ENCODE measurements at places on chromosomes 12 and 14.
A peak's percentile ranks its signal among the peaks of the same experiment; 100 is the strongest.

- DNase-seq: no peak
Observed at GRCh38 chr12:100427078-100427477, 46.6 kb upstream of the NR1H4 start.

GRCh38 chr12:52266514-52266913 is 7.9 kb upstream of the KRT86 start:
- DNase-seq: no peak

- DNase-seq: no peak
Observed at GRCh38 chr12:46067094-46067493, 76.7 kb upstream of the SCAF11 start.

DNA sequence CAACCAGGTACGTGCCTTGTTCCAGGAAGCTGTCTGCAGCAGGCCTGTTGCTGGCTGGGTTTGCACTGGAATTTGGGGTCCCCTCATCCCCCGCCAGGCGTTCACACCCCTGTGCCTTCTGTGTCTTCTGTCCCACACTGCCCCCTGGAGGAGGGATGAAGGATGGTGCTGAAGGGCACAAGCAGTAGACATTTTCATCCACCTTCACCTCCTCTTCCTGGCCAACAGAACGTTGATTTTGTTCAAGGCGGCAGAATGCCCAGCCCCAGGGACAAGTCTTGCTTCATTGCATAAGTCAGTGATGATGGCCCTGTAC is 122.1 kb downstream of the CALM1 start:
- DNase-seq: no peak

DNA sequence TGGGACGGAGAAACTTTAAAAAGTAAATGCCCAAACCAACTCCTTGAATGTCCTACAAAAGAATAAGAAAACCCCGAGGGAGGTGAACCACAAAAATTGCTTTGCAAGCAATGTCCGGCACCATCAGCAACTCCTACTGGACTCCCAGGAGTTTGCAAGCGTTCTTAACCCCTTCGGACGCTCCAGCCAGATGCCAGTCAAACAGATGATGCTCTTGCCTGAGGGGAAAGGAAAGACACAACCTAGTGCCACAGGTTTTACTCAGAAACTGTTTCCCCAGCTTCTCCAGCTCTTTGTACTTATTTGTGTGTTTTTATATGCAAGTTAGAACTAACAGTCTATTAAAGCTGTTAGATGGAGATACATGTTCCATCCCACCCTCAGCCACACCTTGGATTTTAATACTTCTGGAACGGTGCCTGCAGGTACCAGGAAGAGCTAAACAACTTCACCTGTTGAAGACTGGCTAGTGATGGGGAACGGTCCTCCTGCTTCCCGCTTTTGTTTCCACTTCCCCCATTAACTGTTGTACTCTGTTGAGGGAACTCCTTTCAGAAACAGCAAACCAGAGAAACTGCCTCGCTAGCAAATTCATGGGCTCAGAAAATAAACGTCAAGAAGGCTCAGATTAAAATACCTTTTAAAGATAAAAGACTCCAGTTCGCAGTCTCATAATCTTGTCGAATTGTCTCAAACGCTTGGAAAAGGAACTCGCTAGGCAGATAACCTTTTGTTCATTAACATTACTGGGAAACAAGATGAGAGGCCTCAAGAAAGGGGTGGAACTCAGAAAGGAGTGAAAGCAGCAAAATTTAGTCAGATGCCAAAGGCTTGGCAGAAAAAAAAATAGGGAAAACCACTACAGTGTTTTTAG is 1.1 kb upstream of the FERMT2 start:
- no peak for DNase-seq

DNA sequence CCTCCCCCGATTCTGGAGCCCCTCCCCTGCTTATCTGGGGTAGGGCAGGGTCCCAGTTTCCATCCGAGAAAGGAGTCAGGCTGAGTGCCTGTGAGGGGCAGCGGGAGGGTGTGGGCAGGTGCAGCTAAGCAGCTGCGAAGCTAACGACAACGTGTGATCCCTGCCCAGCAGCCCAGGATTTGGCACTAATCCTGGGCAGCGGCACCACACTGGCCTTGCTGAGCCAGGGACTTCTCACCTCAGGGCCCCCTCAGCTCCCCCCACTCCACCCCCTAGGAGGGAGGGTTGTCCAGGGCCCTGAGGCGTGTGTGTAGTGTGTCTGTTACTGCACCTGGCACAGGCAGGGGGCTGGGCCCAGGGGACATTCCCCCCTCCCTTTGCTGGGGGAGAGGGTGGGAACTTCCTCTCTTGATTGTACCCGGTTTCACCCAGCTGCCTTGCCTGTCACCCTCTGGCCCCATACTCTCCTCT is 1.8 kb downstream of the SMIM41 start:
- DNase-seq: no peak

- no peak for DNase-seq
Observed at GRCh38 chr12:113063396-113064350, 7.1 kb downstream of the DTX1 start.

GRCh38 chr14:51203881-51204280 is 36.2 kb upstream of the TMX1 start:
- no peak for DNase-seq

DNA sequence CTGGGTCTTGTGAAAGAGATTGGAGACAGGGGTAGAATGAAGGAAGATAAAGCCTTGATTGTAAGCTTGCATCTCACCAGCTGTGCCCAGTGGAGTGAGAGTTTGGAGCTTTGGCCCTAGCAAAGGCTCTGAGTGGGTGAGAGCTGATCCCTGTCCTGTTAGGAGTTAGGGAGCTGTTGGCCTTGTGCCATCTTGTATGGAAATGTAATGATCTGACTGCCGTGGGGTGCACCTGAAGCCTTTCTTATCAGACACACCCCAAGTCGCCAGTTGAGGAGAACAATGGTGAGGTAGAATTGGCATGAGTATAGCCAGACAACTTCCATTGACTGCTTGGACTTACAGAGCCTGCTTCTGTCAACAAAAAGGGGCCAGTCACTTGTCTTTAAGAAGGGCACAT is 130.1 kb downstream of the PRKCH start:
- DNase-seq: no peak

- no peak for DNase-seq
Observed at GRCh38 chr14:91374287-91374878, 43.2 kb downstream of the CCDC88C start.

DNA sequence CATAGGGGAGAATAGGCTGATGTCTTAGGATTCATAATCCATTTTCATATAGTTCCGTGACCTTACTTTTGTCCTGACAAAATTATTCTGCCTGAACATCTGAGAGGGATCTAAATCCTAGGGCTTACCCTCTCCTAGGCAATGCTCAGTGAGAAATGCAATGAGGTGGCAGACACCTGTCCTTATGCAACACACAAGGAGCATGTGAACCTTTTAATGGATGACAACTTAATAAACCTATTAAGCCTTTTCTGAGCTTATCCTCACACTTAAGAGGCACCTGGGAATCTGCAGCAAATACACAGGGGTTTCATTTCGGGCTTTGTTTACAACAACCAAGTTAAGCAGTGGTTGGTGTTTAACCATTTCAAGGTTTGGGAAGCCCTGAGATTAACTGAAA is 24.6 kb downstream of the SINHCAF start:
- DNase-seq: no peak

- DNase-seq: no peak
Observed at GRCh38 chr14:42027271-42027670, 420.6 kb downstream of the LRFN5 start.

DNA sequence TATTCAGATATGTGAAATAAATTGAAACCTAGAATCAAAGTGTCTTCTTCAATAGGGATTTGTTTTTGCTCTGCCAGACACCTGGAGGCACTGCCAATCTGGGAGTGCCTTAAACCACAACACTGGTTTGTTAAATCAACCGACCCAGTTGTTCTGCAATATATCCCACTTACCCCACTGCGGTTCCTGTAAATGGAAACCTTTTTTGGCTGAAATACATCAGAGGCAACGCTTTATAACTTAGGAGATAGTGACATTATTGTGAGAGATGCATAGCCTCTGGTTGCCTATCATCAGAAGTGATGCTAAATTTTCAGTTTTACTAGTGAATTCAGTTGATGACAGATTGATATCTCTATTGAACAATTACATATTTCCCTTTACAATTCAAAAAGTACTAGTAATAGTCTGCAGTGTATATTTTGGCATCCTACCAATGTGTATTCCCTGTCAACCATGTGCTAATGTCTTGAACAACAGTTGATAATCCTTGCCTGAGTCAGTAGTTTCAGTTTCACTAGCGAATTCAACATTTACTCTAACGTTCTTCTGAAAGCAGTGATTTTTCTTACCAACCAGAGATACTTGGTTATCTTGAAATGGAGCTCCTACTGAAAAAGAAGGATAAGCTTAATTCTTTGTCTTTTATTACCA is 30.5 kb downstream of the PPP2R5C start:
- no peak for DNase-seq

- DNase-seq: peak; percentile 61
Observed at GRCh38 chr12:15001733-15002382, 29.0 kb downstream of the PDE6H start.

DNA sequence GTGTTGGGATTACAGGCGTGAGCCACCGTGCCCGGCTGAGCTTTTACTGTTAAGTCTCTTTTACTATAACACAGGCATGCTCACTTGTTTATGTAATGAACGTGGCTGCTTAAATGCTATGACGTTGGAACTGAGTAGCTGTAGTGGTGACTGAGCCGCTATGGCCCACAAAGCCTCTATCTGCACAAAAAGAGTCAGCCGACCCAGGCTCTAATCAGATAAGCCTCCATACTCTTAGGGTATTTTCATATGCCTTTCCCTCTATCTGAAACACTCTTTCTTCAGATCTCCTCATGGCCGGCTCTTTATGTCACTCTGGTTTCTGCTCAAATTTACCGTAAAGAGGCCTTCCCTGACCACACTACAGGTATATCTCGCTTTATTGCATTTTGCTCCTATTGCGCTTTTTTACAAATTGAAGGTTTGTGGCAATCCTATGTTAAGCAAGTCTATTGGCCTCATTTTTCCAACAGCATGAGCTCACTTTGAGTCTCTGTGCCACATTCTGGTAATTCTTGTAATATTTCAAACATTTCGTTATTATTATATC is 8.0 kb downstream of the SLC2A14 start:
- no peak for DNase-seq

DNA sequence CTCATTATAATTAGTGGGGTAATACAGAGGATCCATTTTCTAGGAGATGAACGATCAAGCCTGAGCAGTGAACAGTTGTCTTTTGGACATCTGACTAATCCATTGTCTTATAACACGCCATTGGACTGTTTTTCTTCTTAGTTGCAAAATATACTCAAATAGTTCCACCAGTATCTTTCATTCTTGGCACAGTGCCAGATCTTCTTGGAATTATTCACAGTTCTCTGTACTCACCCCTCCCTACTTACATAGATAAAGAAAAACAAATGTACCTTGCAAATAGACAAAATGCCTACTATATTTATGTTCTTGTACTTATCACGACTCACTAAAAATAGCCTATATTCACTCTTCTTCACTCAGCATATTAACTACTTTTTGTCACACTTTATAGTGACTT is 3.8 kb downstream of the CBLN3 start:
- DNase-seq: no peak

DNA sequence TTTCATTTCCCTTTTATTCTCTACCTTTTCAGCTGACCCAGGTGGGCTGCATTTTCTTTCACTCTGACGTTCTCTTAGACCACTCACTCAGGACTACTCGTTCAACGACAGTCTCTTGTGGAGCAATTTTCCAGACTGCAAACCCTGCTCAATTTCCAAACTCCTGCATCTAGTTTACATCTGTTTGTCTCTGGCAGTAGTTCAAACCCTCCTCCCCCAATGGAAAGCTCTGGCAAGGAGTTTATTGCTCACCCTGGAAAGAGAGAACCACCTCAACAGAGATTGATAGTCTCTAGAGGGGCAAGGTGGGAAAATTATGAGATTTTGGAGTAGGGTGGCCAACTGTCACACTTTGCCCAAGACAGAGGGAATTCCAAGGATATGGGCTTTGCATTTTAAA is 130.2 kb downstream of the TSHR start:
- DNase-seq: no peak

GRCh38 chr14:101104485-101104884 is 201.0 kb upstream of the RTL1 start:
- DNase-seq: no peak

- peak; percentile 53 for DNase-seq
Observed at GRCh38 chr12:11836282-11837151, 187.0 kb downstream of the ETV6 start.

DNA sequence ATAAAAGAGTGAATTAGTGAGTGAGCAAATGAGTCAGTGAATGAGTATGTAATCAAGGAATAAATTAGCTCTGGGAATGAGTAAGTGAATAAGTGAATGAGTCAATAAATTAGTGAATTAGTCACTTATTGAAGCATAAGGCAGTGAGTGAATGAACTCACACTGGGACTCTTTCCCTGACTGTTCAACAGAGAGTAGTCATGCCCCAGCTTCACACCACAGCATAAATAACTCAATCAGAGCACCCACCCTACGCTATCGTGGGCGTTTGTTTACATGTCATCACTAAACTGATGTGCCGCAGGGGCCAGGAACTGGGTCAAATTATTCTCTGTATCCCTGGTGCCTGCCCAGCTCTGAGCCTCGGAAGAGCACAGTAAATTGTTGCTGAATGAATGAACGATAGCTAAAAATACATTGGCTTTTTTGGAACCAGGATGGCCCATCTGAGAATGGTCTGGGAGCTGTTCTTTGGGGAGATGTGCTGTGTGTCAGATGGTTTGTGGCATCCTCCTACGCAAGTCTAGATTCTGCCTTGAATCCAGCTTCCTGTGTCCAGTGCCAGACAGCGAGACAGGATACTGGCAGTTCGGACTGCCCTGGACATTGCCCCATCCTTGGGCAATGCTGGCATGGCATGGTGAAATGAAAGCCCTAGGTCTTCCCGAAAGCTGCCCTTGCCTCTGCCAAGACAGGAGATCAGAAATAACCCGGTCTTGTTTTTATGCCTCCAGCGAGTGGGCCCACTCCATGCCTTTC is 98.0 kb upstream of the RTL1 start:
- DNase-seq: no peak

- peak; percentile 72 for DNase-seq
Observed at GRCh38 chr12:49264873-49265792, at the start of gene TUBA1C. TUBA1C (plus strand) TSS chr12:49265082; CDS start chr12:49265182, 100 bp downstream.

DNA sequence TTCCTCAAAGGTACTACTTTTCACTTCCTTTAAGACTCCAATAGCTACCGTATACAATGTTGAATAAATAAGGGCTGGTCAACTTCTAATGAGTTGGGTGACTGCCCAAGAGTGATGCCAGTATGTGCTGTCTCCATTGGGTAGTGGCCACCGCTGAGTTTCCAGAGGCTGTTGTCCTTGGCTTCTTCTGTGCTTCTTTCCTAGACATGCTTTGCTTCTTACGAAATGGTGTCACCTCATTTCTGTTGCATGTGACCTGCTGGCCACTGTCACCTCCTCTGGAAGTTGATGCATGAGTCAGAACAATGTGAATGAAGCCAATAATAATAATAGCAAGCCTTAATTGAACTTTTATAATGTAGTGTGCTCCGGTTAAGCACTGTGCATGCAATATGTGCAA is 7.5 kb upstream of the NID2 start:
- DNase-seq: no peak

- DNase-seq: no peak
Observed at GRCh38 chr12:1761857-1762256, 58.5 kb upstream of the LRTM2 start.

- no peak for DNase-seq
Observed at GRCh38 chr12:123690191-123690840, 19.4 kb downstream of the TCTN2 start.

- DNase-seq: no peak
Observed at GRCh38 chr12:91695964-91696363, 449.7 kb downstream of the BTG1 start.

GRCh38 chr14:36665887-36666415 is 4.3 kb downstream of the PAX9 start:
- no peak for DNase-seq
